ENCODE measurements at places on chromosomes 5 and 9.

GRCh38 chr9:94160594-94161501 lies 76.6 kb downstream of the PTPDC1 start:
- DNase-seq: no peak

- DNase-seq: no peak
These were observed 11.4 kb upstream of the ADAMTS16 start for GRCh38 chr5:5128766-5129165.

DNA sequence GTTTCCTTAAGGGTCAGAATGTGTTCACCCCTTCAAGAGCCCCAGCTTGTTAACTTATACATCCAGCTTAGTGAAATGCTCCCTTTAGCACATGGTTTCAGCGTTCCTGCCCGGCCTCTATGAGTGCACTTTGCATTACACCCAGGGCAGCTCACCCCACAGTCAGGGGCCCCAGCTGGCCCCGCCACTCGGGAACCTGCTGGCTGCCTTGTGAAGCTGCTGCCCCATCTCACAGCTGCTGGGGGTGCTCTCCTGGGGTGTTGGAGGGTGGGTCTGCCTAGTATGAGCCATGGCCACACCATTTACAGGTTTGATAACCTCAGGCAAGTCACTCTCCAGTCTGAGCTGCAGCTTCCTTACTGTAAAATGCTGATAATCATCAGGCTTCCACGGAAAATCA lies 32.2 kb downstream of the HRH2 start:
- peak; percentile 76 for DNase-seq

GRCh38 chr9:19939734-19940278 lies 151.0 kb upstream of the SLC24A2 start:
- DNase-seq: no peak

DNA sequence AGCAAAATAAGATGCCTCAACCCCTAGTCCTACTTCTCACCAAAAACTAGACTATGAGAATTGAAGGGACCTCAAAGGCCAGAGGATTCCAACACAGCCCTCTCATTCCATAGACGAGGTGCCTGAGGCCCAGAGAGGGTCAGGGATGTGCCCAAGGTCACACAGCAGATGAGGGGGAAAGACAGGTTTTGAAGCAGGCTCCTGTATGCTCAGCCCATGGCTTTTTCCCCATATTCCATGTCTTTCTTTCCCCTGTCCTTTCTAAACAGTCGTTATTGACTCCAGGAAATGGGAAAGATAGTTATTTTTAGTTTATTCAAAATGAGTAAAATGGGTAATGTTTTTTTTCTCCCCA lies 61.2 kb upstream of the COL15A1 start:
- DNase-seq: no peak

- no peak for DNase-seq
These were observed 180.5 kb downstream of the CNTLN start for GRCh38 chr9:17315341-17315740.

DNA sequence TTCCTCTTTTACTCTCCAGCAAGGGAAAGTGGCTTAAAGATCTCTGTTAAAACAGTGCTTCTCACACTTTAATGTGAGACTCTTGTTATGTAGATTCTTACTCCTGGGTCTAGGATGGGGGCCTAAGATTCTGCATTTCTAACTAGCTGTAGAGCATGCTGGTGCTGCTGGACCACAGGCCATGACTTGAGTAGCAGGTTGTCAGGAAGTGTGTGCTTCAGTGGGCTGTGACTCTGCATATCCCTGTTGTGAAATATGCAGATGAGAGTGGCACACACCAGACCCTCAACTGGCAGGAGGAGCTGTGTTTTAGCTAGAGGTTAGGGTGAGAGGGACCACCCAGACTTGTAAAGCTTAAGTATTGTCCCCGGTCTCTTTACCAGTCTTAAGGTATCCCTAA lies 191.1 kb upstream of the DMRT1 start:
- no peak for DNase-seq

DNA sequence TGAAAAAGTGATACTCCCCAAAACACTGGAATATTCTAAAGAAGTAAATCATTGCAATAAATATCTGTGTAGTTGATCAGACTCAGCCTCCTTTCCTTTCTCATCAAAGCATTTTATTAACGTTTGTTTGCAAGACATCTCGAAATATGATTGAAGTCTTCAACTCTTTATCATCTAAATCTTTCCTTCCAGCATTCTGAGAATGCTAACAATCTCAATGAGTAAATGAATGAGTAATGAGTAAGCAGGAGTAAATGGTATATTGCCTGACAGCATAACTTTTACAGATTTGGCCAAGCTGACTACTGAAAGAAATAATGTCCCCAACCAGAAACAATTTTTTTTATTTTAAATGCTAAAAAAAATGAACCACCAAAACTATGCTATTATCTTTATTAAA lies 157.1 kb downstream of the SLCO4C1 start:
- DNase-seq: no peak

GRCh38 chr5:16679863-16680262 lies 63.1 kb upstream of the RETREG1 start:
- no peak for DNase-seq

- no peak for DNase-seq
These were observed 924.3 kb upstream of the CDH10 start for GRCh38 chr5:25568989-25569625.

- DNase-seq: no peak
These were observed 22.0 kb upstream of the SPINK1 start for GRCh38 chr5:147853372-147853987.

DNA sequence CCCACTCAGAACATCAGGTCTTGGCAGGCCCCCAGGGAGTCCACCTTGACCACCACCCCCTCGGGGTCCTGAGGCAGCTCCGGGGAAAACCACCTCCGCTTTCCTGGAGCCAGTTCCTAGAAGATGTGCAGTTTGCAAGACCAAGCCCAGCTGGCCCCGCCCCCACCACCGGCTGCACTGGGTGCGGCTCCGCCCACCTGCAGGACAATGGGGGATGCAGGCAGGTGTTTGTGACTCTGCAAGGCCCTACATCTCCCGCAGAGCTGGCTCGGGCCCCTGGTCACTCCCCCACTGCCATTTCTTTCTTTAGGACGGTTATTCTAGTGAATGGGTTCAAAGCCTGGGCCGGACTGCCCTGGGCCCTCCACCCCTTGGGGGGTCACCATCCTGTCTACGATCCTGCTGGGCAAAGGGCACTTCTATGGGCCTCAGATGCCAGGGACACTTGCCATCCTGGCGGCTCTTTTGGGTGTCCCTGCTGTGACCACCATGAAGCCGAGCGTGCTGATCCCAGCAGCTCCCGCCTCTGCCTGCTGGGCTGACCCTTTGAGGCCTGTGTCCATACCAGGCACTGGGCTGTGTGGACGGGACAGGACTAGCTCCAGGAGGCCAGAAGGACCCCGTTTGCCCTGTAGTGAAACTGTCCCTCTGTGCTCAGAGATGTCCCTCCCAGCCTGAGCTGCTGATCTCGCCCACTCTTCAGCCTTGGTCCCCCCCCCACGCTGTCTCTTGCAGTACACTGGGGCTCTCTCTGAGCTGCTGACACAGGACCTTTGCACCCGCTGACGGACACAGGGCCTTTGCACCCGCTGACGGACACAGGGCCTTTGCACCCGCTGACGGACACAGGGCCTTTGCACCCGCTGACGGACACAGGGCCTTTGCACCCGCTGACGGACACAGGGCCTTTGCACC lies 5.9 kb upstream of the NACC2 start:
- DNase-seq: no peak

DNA sequence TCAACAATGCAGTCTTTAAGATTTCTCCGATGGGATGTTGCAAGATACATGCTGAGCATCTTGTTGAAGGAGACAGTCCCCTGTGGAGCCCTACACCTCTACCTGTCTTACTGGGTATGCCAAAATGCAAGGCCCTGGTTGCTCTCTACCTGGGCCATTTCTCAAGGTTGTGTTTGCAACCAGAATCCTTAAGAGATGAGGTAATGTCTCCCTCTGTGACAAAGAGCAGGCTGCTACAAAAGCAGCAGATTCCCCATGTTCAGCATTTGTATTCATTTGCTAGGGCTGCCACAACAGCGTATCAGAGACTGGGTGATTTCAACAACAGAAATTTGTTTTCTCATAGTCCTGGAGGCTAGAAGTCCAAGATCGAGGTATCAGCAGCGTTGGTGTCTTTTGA lies 138.4 kb upstream of the RPS23 start:
- DNase-seq: no peak

- DNase-seq: no peak
These were observed 89.3 kb downstream of the ZCCHC7 start for GRCh38 chr9:37209431-37210386.

Measured in spleen (tissue), 13 donors.